HCT116 (cell line): ENCODE measurements at places on chromosomes 16 and 17.

DNA sequence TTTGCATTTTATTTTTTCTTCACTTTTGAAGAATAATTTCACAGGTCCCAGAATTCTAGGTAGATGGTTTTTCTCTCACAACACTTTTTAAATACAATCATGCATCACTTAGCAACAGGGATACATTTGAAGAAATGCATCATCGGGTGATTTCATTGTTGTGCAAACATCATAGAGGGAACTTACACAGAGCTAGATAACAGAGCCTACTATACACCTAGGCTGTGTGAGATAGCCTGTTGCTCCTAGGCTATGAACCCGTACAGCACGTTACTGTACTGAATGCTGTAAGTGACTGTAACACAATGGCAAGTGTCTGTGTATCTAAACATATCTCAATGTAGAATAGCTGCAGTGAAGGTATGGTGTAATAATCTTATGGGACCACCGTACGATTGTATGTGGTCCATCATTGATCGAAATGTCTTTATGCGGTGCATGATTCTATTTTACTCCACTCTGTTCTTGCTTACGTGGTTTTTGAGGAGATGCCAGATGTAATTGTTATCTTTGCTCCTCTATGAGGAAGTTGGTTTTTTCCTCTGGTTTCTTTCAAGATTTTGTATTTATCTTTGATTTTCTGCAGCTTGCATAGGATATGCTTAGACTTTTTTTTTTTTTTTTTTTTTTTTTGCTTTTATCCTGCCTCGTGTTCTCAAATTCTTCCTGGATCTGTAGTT, 35.5 kb upstream of the TMEM92 start:
- no peak for DNase-seq

- DNase-seq = no peak
Measured at GRCh38 chr17:7001318-7001961, 5.6 kb downstream of the ALOX12 start.

DNA sequence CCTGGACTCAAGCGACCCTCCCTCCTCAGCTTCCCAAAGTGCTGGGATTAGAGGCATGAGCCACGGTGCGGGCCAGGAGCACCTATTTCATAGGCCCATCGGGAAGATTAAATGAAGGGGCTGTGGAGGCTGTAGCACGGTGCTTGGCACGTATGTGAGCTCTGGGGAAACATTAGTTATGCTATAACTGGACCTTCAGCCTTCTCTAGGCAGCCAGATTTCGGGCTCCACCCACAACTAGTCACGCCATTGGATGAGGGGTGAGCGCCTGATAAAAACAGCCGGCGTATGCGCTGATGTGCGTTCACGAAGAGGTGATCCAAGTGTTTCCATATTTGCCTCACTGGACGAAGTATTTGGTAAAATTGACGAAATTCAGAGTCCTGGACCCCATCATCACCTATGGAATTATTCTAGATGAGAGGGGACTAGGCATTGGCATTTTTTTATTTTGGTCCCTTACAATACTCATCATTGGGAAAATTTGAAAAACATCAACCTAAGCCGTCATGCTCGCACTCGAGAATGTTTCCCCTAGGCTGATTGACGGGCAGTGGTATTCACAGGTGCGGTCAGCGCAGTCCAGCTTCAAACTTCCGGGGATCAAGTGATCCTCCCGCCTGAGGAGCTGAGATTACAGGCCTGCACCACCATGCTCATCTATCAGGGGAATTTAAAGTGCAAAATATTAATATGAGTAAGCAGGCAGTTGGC, 1.8 kb upstream of the ANKRD11 start:
- DNase-seq = no peak

- no peak for DNase-seq
Measured at GRCh38 chr17:2113279-2113622, 58.3 kb downstream of the HIC1 start.

DNA sequence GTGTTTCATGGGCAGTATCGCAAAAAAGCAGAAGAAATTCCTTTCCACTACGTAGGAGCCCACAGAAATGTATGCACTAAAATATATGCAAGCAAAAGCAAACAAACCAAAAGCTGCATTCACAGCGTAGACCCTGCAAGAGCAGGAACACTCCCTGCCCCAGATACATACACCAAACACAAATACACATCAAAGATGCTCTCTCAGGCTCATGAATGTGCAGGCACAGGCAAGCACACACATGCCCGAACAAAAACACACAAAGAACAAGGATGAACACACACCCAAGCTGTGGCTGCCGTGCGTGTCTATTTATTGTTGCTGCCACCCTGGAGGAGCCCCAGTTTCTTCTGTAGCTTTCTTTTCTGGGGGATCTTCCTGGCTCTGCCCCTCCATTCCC, 1.7 kb downstream of the NUPR1 start:
- DNase-seq = no peak

GRCh38 chr17:61379457-61380216, 20.0 kb upstream of the TBX2 start:
- DNase-seq = no peak

DNA sequence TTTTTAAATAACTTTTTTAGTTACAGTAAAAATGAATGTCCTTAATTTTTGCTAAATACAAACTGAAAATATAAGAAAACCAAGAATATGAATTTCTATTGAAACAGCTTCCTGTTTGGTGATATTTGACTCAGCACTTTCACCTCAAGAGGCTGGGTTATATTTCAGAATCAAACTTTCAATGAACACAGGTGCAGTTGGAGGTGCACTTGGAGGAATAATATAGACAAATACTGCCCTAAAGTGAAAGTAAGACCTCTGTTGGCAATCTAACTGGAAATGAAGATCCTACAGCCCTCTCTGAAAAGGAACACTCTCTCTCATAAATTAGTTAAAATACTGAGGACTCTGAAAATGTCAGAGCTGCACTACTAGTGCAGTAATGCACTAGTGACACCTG, 106.2 kb downstream of the BRIP1 start:
- DNase-seq = no peak

DNA sequence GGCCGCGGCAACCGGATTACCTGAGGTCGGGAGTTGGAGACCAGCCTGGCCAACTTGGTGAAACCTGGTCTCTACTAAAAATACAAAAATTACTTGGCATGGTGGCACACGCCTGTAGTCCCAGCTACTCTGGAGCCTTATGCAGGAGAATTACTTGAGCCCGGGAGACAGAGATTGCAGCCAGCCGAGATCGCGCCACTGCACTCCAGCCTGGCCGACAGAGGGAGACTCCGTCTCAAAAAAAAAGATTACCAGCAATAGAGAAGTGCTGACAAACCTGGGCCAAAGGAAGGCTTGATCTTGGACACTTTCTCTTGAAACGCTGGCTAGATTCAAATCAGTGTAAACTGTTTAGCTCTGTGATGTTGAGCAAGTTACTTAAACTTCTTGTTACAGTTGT, 4.3 kb downstream of the MT1H start:
- no peak for DNase-seq

DNA sequence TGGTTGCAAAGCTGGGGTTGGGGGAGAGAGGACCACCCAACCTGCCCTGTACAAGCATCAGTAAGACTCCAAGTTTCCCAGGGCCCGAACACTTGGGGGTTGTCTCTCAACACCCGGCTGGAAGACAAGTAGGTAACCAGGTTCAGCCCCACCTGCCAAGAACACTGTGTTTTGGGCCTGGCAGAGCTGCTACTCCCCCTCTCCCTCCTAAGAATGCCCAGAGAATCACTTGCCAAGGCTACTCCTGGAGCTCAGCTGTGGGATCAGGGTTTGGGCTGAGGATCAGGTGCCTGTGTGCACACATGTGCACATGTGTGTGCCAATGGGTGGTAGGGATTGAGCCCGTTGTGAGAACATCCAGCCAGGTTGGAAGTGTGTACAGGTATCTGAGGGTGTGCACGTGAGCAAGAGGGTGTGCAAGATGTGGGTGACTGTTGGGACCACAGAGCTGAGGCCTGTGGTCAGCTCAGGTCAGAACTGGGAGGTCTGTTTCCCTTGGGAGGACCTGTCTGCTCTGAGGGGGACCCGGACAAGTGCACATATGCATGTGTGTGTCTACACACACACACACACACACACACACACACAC, 2.3 kb downstream of the HSD11B2 start:
- DNase-seq = no peak

DNA sequence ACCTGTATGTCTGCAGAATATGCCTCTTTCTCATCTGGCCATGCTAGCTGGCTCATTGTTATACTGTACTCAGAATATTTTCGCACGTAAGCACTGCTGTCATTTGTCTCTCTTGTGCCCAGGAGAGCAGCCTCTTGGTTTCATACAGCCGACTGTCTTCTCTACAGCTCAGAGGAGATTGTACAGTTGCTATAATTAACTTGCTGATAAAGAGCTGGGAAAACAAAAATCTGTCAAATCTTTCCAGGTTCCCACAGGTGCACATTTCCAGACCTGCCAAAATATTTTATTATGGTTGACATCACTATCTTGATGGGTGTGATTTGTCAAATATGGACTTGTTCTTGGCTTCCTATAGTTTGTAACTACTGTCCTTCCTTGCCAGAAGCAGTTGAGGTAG, 122.7 kb downstream of the FTO start:
- DNase-seq = no peak

- no peak for DNase-seq
Measured at GRCh38 chr17:75996665-75997590, 3.7 kb upstream of the CDK3 start.

GRCh38 chr16:51440131-51440889, 289.2 kb upstream of the SALL1 start:
- no peak for DNase-seq

GRCh38 chr16:71880176-71880575, 3.8 kb downstream of the ZNF821 start:
- DNase-seq = no peak

DNA sequence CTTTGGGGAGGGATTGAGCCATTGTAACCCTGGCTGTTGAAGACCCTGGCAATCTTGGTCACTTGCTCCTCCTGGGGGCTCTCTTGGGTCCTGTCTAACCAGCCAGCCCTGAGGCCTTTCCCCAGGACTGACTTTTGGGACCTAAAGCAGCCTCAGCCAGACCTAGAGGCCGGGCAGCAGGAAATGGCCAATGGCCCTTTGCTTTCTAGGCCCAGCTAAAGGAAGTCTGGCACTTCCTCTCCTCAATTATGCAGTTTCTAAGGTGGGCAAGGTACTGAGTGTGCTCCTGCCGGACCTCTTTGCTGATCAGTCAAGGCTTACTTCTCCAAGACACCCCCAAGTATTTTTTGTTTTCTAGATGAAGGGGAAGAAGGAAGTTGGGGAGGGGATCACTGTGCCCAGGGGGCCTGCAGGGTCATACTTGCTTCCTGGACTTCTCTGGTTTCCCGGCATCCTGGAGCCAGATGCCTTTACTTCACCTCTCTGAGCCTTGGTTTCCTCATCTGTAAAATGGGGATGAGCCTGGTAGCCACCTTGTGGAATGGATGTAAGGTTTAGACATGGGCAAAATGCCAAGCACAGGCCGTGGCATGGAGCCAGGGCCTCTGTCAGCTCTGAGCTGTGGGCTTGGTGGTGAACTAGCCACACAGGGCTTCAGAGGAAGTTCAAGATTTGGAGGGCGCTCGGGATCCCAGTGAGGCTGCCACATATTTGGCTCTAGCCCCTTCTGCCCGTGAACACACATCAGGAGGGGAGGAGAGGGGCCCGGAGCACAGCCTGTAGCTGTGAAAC, 8.6 kb downstream of the CX3CL1 start:
- no peak for DNase-seq

GRCh38 chr16:26525856-26526255, 540.9 kb upstream of the C16orf82 start:
- no peak for DNase-seq

DNA sequence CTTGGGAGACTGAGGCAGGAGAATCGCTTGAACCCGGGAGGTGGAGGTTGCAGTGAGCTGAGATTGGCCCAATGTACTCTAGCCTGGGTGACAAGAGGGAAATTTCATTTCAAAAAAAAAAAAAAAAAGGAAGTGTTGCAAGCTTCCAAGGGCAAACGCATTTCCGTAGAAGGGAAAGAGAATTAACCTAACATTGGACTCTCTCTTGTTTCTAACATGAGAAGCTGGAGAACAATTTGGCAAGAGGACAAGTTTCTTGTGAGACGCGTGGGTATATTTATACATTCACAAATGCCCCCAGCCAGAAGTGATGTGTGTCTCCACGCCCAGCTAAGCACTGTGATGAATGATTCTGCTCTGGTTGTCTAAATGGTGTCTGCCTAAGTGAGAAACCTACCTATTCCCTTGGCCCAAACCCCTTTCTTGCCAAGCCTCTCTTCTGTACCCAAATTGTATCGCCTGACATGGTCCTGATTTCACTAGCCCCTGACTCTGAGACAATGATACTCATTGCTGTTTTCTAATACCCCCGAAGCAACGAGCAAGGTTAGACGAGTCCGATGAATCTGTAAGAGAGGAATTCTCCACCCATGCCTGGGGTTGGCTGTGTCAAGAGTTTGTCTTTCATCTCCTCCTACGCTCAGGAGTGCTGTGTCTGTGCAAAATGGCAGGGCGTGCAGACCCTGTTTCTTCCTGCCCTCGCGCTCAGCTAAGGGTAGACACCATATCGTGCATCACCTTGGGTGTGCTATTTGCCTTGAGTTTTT, 14.2 kb upstream of the ST6GALNAC2 start:
- no peak for DNase-seq

GRCh38 chr17:69175625-69176456, 34.1 kb upstream of the ABCA6 start:
- DNase-seq = peak; percentile 77

DNA sequence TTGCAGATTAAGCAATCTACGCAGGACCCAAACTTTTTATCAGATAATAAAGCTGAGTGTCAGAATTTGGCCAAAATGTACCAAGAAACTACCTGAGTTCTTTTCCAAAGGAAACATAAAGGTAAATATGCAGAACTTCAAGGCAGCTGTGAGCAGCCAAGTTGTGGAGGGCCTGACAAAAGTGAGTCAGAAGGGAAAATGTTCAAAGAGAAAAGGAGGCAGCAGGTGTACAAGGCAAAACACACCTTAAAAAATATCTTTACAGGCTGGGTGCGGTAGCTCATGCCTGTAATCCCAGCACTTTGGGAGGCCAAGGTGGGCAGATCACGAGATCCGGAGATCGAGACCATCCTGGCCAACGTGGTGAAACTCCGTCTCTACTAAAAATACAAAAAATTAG, 7.0 kb upstream of the KANSL1 start:
- DNase-seq = no peak

GRCh38 chr16:4204521-4204920, 37.4 kb downstream of the SRL start:
- DNase-seq = no peak
